ENCODE measurements at places on chromosomes 4 and X.

DNA sequence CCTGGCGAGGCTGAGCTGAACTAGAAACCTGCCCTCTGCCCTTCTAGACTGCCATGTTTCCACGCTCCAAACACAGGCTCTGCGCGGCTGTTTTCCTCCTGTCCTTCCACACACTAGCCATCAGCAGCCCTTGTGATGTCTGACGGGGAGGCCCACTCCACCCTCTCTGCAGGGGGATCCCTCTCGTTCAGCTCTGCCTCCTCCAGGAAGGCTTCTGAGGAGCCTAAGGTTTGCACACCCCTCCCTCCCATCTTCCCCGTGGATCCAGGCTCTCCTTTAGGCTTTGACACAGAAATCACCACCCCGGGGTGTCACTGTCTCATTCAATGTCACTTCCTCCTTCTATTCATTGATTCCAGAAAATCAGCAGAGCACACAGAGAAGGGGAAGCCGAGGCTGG lies 38.6 kb upstream of the CRMP1 start:
- DNase-seq = peak; percentile 57

- DNase-seq = no peak
These were observed 37.2 kb downstream of the CXXC4 start for GRCh38 chr4:104457308-104457981.

GRCh38 chr4:39908284-39908683 lies 69.4 kb downstream of the PDS5A start:
- DNase-seq = no peak

DNA sequence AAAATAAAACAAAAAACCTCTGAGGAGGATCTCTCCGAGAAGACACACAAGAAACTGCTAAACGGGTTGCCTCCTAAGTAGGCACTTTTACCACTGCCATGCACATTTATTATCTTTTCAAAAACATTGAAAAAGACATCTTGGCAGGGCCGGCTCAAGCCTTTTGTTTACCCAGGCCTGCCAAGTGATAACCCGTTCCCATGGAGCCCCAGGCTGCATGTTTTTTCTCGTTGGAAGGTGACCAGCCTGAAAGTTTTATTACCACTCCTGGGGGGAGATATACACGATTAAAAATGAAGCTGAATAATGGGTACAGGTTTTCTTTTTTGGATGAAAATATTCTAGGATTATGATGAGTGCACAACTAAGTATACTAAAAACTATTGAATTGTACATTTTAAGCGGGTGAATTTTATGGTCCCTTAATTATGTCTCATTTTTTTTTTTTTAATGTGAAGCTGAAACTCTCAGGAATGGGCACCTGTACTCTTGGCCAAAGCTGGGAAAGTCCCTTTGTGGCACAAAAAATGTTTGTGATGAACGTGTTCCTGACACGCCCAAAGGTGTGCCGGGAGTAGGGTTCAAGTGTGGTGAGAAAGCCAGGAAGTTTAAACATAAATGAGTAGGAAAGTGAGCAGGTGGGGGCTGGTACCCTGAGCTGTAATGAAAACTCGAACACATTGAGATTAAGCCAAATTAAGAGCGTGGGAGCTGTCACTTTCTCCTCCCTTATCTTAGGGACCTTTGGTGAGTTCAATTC lies 1.5 kb upstream of the MAP7D2 start:
- DNase-seq = no peak

DNA sequence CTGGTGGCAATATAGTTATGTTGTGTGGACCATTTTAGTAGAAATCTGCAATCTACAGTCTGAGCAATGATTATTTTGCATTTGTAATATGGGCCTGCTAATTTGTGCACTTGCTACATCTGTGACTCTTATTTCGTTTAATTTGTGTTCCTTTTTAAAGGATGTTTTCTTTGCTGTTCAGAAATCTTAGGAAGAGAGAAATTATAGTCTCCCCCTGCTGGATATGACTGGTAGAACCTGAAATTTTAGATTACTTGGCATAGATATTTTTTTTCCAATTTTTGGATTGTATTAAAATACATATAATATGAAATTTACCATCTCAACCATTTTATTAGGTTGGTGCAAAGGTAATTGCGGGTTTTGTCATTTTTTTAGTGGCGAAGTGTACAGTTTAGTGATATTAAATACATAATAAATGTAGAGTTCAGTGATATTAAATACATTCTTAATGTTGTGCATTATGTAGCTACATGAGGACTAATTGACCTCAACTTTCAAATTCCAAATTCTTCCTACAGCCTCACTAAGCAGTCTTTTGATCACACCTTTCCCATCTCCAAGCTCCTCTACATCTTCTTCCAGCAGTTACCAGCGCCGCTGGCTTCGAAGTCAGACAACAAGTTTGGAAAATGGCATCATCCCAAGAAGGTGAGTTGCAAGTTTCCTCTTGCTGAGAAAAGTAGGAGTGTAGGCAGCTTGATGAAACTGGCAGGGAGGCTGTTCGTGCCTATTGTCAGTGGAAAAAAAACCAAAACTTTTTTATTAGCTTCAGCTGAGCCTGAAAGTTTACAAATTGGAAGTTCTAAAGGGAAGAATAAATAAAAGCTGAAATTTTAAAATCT lies 82.2 kb downstream of the FNIP2 start:
- DNase-seq = peak; percentile 56

DNA sequence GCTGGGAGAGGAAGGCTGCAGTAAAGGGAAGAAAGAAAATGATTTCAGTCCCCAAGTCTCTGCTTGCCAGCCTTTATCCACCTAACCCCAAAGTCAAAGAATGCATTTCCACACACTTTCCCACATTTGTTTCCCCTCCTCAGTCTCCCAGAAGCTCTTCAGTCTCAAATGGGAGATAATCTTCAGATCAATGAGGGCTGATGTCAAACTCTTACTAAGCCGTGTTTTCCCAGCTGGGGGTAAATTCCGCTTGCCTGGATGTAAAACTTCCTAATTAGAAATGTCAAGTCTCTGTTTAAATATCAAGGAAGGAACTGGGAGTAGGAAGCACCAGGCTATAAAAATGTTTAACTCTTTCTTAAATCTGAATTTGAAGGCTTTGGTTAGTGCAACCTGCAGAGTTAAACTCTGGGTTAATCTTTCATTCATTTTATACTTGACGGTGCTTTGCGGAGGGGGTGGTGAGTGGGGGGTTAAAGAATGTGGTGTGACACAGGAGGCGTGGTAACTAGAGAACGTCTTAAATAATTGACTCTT lies 601.4 kb upstream of the ACTRT1 start:
- peak; percentile 64 for DNase-seq

DNA sequence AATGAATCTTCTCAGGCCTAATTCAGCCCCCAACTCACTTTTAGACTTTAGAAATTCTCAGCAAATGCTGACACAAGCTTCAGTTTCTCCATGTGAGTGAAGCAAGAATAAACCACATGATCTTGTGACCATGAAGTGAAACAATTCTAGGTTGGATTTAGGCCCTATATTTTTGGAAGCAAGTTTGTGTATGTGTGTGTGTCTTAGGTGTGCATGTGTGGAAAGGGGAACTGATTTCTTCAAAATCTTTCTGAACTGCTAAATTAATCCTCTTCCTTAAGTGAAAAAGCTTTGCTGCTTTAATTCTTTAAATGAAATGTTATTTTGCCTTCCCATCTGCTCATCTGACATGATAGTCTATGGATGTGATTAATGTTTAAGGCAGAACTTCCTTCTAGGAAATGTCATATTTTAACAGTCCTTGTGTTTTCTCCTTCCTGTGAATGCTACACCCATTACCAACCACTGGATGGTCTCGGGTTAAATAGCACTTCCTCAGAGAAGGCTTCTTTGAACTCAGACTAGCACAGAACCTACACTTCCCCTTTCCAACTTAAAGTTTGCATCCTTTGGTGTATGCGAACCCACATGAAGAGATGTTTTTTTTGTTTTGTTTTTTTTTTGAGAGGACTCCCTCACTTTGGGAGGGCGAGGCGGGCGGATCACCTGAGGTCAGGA lies 1.2 kb upstream of the TMEM144 start:
- DNase-seq = peak; percentile 21

- DNase-seq = no peak
These were observed 70.6 kb downstream of the DHX15 start for GRCh38 chr4:24513718-24514117.

DNA sequence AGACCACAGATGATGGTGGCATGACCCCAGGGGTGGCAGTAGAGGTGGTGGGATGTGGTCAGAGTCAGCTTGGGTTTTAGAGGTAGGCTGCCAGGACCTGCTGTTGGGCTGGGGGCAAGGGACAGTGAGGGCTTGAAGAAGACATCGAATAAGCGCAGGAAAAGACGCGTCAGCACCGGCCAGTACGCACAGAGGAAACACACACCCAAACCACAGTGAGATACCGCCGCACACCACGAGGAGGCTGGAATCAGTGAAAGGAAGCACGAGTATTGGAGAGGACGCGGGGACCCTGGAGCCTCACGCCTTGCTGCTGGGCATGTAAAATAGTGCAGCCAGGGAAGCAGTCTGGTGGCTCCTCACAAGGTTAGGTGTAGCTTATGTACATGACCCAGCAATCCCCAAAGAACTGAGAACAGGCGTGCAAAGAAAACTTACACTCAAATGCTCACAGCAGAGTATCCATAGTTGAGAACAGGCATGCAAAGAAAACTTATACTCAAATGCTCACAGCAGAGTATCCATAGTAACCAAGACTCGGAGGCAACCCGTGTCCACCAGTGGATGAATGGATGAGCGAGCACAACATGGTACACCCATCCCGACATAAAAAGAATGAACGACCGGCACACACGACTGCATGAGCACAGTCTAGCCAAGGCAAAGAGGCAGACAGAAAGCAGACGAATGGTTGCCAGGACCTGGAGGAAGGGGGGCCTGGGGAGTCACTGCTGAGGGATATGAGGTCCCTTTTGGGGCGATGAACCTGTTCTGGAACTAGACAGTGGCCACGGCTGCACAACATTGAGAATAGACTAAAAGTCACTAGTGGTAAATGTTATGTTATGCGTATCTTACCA lies 13.3 kb downstream of the PDZD4 start:
- DNase-seq = no peak

DNA sequence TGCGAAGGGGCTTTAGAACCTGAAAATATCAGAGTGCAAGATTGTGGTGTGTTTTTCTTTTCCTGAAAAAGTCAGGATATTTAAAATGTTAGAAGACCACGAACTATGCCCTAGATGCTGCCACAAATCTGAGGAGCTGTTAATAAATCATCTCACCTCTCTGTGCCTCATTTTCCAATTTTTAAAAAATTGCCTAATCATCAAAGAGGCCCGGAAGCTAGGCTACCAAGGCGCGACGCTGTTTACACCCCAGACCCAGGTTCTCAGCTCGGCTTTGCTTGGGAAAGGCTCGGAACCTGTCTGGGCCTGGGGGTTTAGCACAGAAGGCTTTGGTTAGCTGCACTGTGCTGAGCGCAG lies 409.6 kb downstream of the BCOR start:
- DNase-seq = no peak

- no peak for DNase-seq
These were observed 56.0 kb downstream of the ELOVL6 start for GRCh38 chr4:110142461-110142860.

DNA sequence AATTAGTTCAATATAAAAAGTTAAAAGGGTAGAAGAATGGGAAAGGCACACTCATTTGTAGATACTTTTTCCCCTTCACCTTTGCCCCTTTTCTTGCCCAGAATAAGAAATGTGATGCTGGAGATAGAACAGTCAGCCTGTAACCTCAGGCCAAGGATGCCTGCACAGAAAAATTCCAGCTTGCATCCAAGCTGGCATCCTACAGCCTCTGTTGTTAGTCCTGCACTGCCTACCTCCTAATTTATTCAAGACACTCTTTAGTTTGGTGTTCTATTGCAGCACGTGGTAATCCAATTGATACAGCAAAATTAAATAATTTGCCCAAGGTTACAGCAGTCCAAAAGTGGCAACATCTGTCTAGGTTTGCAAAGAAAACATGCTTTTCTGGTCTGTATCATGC lies 9.7 kb upstream of the USO1 start:
- no peak for DNase-seq
